Brain (organoid and tissue), 16 donors: ENCODE measurements at places on chromosomes 7 and 10.
A peak's percentile ranks its signal among the peaks of the same experiment; 100 is the strongest.

DNA sequence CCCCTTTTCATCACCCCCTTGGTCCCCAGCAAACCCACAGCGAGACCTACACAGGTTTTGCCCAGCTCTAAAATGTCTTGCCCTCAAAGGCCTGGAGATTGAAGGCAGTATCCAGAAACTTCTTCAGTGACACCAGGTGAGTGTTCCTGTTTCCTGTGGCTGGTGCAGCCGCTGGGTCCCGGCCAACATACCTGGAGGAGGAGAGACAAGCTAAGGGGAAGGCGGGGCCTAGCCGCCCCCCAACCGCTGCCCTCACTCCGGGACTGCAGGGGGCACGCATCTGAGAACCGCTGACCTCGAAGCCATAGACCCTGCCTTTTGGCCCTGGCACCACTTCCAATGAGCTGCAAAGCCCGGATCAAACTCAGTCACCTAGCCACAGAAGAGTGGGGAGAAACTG lies 27.0 kb downstream of the OGDHL start:
- no peak for DNase-seq

- DNase-seq: no peak
These were observed 32.6 kb downstream of the GSDME start for GRCh38 chr7:24724451-24725190.

- DNase-seq: no peak
These were observed 27.7 kb downstream of the ZNF775 start for GRCh38 chr7:150406567-150407421.

DNA sequence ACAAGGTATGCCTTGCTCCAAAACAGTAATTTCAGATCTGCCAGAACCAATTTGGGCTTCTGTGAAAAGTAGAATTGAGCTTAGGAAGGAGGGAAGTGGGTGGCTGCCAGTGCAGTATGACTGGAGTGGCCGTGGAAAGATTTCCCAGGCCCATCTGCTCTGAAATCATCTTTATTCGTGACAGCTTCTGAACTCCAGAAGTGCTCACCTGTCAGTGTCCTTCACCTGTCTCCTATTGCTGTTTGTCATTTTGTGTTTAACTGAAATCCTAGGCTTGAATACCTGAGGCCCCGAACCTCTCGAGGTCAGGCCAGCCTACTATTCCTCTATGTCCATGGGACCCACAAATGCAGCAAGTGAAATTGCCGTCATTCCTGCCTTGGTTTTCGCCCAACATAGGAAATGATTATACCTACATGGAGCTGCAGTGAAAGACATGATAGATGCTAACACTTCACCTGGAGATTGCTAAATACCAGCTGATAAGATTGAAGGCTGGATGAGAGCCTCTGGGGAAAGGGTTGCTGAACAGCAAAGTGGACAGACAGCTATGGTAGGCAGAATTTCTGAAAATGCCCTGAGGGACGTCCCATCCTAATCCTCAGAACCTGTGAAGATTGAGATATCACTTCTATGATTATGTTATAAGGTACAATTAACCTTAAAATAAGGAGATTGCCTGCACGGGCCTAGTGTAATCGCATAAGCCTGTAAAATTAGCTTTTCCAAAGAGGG lies 82.1 kb downstream of the C1GALT1 start:
- no peak for DNase-seq

GRCh38 chr7:158723266-158723665 lies 18.7 kb upstream of the NCAPG2 start:
- DNase-seq: no peak

DNA sequence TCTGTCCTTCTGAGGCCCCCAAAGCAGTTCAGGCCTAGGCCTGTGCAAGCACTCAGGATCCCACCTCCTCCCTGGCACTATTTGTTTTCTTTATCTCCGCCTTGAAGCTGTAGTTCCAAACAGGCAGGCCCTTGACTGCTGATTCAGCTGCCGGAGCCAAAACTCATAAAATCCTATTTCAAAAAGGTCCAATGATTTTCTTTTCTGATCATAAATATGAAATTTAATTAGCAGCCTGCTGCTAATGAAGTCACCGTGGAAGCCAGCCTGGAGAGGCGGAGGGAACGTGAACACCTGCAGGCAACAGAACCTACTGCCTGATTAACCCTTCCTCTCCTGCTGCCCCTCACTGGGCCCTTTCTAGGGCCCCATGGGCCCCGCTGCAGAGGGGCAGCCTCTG lies 60.1 kb downstream of the CARD11 start:
- peak; percentile 39 for DNase-seq

GRCh38 chr10:77110757-77111156 lies 526.9 kb downstream of the KCNMA1 start:
- no peak for DNase-seq

GRCh38 chr7:5501465-5501864 lies 77.8 kb upstream of the TNRC18 start:
- no peak for DNase-seq

- peak; percentile 33 for DNase-seq
These were observed 1.8 kb downstream of the PFKFB3 start for GRCh38 chr10:6204341-6205191.

- DNase-seq: no peak
These were observed 153.1 kb downstream of the ZNF365 start for GRCh38 chr10:62527019-62527827.

DNA sequence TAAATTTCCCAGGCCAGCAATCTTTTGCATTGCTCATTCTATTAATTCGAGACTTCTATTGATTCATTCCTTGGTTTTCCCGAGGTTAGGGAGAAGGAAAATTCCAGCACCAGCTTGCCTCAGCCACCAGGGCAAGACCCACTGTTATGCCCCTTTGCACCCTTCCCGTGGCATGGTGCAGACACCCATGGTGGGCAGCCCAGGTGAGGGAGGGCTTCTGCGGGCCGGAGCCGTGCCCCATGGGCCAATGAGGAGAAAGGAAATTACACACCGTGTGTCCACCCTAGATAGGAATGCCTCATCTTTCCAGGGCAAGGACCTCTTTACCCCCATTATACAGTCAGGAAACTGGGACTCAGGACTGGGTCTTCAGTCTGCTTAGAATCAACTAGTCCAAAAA lies 4.5 kb upstream of the GRID1 start:
- no peak for DNase-seq

- no peak for DNase-seq
These were observed 67.6 kb downstream of the TACC2 start for GRCh38 chr10:122056431-122057094.

DNA sequence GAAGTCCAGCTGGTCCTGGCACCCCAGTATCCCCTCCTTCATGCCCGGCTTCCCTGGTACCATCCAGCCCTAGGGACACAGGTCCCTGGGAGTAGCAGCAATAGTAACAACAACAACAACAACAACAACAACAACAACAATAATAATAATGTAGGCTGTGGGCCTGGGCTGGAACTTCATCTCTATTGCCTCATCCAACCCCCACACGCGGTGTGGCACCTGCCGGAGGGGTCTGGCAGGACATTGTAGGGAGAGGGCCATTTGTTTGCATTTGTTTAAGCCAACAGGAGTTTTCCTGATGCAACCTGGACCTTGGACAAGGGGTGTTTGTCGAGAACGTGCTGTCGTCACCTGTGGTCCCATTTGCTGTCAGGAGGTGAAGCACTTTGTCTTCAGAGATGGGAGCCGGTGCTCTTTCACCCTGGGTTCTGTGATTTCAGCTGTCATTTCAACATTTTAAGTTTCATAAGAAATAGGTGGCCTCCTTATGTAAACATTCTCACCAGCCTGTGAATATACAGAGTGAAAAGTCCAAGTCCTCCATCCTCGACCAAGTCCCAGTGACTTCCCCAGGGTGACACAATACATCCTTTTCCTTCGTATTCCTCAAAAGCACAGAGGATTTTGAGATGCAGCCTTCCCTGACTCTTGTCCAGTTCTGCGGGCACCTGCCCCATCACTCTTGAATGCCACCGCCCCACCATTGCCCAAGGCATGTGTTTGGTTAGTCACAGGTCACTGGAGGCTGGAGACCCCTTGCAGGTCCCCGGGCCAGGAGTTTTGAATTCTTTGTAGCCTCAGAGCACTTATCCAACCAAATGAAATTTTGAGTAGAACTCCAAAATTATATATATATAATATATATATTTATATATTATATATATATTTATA lies 9.2 kb downstream of the LHPP start:
- DNase-seq: peak; percentile 41

DNA sequence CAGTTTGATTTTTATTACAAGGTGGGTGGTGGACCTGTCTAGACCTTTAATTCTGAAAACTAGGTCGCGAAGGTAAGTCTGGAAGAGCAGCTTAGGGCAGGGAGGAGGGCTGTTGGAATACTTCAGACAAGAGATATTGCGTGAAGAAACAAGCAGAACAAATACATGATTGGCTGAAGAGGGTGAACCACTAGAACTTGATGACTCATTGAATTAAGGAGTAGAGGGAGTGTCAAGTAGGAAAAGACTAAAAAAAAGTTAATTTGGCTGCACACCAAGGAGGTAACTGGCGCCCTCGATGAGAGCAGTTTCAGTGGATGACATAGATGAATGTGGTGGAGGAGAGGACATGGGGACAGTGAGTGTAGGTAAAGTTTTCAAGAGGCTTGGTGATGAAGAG lies 41.3 kb downstream of the WNT2 start:
- no peak for DNase-seq

DNA sequence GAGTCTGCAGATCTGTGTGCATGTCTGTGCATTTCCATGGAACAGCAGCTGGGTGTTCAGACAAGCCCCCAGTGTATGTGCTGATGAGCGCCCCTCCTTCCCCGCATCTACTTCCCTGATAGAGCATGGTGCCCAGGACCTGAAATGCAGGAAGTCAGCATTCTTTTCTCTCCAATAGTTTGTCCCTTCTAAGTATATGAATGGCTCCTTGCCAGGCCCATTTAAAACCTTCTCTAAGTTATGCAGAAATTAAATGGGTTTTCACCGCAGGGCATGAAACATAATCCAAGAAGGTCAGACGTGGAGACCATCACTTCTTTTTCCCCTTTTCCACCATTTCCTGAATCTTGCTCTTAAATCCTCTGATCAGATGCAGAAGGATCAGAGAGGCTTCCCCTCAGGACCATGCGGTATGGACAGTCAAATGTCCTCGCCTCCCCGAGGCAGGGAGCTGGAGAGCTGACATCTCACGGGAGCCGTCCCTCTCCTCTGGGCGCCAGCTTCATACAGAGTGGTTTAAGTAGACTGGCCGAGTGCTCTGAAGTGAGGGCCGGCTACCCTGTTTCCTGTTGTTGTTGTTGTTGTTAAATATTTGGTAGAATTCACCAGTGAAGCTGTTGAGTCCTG lies 155.3 kb downstream of the C10orf105 start:
- DNase-seq: no peak

DNA sequence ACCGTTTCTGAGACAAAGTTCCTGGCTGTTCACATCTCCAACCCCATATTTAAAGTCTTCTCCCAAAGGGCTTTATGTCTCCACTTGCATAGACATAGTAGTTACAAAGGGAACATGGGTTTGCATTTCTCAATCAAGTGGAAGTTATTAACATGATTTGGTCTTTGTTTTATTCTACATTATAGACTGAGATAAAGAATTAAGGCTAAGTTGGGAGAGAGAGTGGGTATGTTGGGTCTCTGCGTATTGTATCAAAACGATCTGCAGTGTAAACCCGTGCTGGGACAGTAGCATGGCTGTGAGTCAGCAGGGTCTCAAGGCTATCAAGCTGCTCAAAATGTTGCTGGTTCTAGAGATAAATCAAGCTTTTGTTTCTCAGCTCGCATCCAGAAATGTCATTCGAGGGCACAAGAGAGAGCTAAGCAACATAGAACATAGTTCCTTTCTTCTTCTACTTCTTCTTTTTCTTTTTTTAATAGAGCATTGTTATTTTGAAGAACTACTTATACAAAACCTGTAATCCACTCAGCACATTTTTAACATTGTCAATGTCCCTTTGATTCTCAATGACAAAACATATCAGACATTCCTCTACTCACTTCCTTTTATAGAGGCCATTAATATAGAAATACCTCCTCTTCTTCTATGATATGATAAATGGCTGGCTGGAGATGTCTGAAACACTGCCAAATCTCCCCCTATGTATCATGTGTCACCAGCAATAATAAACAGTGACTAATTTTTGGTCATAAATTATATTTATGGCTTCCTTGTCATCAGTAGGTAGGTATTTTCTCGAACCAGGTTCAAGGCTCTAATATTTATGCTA lies 34.5 kb upstream of the RHOBTB1 start:
- DNase-seq: no peak

- DNase-seq: no peak
These were observed 314.4 kb downstream of the ANKRD30A start for GRCh38 chr10:37439826-37440225.

DNA sequence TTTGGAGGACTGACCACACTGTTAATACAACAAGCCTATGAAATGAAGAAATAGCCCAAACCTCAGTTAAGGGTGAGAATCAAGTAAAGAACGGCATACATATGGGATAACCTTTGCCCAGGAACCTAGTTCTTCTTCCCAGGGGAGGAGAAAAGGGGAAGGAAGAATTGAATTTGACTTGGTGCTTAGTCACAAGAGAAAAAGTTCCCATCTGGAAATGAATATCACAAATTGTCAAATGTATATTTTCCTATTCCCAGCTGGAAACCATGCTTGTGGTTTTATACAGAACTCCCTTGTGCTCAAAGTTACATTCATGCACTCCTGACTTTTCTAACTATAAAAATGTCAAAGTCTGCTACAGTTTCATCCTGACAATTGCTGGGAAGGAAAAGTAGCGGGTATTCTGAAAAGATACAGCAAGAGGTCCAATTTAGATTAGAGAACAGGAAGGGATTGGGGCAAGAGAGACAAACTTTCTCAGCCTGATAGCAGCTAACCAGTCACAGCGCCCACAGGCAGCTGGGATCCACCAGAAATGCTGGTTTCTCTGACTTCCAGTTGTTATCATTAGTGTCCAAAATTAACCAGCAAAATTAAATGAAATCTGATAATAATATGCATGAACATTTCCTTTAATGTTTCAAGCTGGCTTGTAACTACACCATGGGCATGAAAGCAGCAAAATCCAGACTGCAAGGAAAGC lies 18.6 kb upstream of the GSAP start:
- DNase-seq: no peak

DNA sequence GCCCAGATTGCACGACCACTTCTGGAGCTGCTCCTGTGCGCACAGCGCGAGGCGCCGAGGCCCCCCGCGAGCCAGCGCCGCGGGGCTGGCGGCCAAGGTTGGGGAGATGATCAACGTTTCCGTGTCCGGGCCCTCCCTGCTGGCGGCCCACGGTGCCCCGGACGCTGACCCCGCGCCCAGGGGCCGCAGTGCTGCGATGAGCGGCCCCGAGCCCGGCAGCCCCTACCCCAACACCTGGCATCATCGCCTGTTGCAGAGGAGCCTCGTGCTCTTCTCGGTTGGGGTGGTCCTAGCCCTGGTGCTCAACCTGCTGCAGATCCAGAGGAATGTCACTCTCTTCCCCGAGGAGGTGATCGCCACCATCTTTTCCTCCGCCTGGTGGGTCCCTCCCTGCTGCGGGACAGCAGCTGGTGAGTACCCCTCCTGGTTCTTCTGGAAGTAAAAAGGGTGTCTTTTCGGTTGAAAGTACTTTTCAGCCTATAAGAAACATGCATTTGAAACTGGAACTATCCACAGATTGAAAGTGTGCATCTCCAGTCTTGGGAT lies 683 bp downstream of the INSIG1 start:
- no peak for DNase-seq

- DNase-seq: no peak
These were observed 165.5 kb downstream of the LRRN3 start for GRCh38 chr7:111256391-111256790.

GRCh38 chr10:91051829-91052228 lies 130.9 kb upstream of the ANKRD1 start:
- DNase-seq: peak; percentile 75
